Activated T-helper 1 cell treated with anti-CD3 and anti-CD28 coated beads, Interleukin-2, amount 50 U/mL, for 16 hours (primary cell): ENCODE measurements at places on chromosomes 7 and 10.

- DNase-seq = peak; percentile 64
Observed at GRCh38 chr10:96765406-96766240, 45.3 kb upstream of the PIK3AP1 start.

GRCh38 chr10:114239994-114240345, 916 bp downstream of the VWA2 start:
- DNase-seq = no peak

DNA sequence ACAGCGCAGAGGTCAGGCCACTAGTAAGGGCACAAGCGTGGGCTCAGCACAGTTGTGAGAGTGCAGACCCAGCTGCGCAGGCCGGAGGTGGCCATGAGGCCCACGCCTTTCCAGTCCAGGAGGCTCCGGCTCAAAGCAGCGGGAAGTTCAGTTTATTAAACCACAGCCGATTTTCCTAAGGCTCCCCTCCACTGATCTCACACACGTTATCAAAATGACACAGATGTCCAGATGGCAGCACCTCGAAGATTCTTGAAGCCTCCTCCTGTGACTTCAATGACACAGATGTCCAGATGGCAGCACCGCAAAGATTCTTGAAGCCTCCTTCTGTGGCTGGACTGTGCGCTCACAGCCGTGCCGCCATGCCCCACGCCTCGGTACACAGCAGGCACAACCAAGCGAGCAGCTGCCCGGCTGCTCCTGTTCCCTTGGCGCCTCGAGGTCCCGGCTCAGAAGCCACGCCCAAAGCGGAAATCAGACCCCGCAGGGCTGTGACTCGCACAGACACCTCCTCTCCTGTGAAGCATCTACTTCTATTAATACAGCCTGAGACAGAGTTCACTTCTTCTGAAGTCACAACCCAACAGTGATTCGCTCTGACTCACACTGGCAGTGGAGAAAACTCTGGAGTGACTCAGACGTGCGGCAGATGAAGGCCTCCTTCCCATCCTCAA, 122.7 kb downstream of the MAD1L1 start:
- DNase-seq = no peak

DNA sequence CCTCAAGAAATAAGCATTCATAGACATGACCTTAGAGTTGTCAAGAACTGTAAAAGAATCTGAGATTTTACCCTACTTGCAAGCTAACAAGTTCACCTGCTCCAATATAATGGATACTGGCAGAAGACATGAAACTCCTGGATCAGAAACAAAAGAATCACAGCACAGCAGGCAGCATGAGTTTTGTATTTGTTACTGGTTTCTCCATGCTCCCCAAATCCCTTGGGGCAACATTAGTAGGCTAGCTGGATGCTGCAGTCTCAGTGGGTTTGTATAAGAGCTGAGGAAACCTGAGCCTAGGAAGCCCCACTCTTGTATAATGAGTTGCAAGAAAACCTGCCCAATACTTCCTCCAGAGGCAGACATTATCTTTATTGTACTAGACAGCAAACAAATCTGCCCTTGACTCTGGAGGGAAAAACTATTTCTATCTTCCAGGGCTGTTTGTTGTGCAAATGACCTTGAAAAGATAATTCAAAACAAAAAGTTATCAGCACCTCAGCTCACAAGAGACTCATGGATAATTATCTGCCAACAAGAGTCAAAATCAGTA, 64.8 kb downstream of the ABLIM1 start:
- DNase-seq = no peak

GRCh38 chr7:85750454-85750949, 563.6 kb upstream of the SEMA3D start:
- DNase-seq = no peak

DNA sequence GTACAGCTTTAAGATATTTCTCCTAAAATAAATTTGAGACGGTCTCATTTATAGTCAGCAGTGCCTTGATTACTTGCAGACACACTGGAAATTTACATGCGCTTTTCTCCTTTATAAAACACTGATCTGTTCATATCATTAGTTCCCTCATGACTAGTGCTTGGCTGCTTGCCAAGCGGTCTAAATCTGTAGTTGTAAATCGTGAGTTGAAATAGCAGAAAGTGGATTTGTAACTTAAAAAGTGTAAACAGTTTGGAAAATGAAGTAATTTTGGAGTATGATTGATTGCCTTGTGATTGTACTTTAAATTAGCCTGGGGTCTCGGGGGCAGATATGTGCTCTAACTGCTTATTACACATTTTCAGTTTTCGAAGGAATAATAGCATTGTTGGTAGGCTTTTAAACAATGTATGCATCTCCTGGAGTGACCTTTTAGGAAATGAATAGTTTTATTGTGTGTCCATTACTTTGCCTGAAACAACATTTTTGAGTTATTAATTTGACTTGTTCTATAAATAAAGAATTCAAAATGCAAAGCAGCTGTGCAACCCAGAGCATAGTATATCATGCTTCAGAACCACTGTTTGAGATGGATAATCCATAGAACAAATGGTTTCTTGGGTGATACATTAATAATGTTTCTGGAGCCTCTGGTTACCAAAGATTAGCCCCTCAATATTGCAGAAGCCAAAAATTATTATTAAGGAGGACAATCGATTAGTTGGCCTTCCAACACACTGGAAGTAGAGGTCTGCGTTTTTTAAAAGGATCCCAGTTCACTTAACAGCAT, 73.3 kb downstream of the ARID5B start:
- DNase-seq = no peak

DNA sequence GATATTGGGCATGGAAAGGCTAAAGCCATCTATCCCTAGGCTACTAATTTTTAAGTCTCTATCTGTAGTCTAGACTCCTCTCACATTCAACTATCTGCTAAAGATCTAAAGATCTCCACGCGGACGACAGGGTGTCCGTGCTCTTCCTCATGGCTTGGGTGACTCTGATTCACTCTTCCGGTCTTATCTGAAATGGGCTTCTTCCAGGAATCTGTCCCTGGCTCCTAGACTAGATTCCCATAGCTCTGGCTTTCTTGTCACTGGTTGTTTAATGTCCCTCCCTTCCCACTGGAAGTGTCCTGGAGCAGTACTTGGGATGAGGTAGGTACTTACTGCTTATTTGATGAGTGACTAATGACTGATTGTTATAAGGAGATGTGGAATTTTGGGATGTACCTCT, 62.0 kb upstream of the PODXL start:
- no peak for DNase-seq

DNA sequence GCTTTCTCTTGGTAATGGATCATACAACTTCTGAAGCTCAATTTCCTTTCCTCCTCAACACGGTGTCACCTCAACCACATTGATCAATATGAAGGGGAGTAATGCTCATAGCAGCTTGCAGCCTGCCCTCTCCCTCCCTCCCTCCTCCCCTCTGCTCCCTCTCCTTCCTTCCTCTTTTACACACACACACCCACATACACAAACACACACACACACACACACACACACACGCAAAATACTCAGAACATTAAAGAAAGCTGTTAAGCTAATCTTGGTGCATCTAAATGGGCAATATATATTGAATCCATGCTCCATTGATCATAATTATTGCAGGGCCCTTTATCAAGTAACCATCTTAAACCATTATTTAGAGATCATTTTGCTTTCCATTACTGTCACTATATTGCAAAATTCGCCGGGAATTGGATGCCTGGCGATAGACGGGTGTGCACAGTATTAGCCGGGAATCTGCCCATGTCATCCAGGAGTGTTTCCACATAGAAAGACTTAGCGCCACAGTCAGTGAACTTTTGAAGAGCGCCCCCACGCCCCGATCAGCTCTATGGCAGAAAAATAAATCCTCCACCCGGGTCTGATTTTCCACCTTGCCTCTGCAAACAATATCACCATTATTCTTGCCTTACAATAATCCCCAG, 122.0 kb downstream of the PRLHR start:
- DNase-seq = no peak

GRCh38 chr7:33550979-33551378, 354.4 kb upstream of the BMPER start:
- no peak for DNase-seq

GRCh38 chr7:158424011-158424410, 163.6 kb downstream of the PTPRN2 start:
- no peak for DNase-seq

- no peak for DNase-seq
Observed at GRCh38 chr7:123440101-123440548, 94.3 kb downstream of the IQUB start.

GRCh38 chr7:22633286-22633953, 93.6 kb upstream of the IL6 start:
- no peak for DNase-seq

GRCh38 chr7:100829150-100829716, 1.9 kb upstream of the EPHB4 start:
- DNase-seq = no peak

DNA sequence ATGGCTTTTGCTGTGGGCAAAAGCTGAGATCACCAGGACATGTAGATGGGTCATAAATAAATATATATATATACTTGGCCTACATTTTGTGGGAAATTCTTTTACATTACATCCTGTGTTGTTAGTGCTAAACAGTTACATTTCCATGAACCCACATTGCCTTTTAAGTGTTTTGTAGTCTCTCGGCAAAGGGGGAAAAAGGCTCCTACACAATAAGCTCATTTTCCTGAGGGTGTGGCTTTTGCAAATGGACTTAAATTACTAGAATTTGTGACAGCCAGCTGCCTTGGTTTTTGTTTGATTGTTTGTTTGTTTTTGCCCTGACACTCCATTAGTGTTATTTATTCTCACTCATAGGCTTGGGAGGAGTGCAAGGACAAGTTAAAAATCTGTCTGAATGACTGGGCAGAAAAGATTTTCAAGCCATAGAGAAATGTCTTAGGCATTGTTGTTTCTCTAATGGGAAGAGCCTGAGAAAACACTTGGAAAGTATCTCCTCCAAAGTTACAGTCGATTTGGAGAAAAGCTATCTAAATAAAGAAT, 128.8 kb downstream of the DGKB start:
- DNase-seq = no peak

- DNase-seq = no peak
Observed at GRCh38 chr10:15462253-15462897, 91.3 kb upstream of the FAM171A1 start.

DNA sequence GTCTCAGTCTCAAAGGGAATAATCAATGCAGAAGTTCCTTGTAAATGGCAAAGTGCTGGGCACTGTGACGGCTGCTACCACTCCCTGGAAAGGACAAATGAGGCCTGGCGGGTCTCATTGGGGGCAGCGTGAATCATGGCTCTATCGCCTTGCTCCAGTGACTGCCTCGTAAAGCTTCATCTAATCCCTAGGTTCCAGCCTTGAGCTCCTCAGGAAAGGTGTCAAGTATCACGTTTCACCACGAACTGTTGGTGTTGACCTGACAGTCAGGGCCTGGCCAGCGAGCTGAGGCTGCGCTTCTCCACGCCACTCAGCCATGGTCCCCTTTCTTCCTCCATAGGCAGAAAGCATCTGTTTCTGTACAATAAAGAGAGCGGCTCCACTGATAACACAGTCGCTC, 126.7 kb upstream of the ZNF32 start:
- no peak for DNase-seq

DNA sequence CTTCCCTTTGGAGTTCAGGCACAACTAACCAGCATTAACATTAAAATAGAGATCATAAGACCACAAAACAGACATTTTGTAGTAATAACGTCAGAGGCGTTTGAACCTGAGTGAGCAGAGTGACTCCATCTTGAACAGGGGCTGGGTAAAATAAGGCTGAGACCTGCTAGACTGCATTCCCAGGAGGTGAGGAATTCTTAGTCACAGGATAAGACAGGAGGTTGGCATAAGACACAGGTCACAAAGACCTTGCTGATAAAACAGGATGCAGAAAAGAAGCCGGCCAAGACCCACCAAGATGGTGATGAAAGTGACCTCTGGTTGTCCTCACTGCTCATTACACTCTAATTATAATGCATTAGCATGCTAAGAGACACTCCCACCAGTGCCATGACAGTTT, 493.2 kb upstream of the AUTS2 start:
- no peak for DNase-seq

GRCh38 chr7:46972205-46972604, 609.7 kb downstream of the TNS3 start:
- no peak for DNase-seq

- no peak for DNase-seq
Observed at GRCh38 chr7:45092931-45093235, 4.1 kb upstream of the NACAD start.

GRCh38 chr7:117012284-117012683, 59.0 kb downstream of the ST7 start:
- DNase-seq = no peak

GRCh38 chr10:132519382-132520176, 18.0 kb upstream of the INPP5A start:
- DNase-seq = no peak

DNA sequence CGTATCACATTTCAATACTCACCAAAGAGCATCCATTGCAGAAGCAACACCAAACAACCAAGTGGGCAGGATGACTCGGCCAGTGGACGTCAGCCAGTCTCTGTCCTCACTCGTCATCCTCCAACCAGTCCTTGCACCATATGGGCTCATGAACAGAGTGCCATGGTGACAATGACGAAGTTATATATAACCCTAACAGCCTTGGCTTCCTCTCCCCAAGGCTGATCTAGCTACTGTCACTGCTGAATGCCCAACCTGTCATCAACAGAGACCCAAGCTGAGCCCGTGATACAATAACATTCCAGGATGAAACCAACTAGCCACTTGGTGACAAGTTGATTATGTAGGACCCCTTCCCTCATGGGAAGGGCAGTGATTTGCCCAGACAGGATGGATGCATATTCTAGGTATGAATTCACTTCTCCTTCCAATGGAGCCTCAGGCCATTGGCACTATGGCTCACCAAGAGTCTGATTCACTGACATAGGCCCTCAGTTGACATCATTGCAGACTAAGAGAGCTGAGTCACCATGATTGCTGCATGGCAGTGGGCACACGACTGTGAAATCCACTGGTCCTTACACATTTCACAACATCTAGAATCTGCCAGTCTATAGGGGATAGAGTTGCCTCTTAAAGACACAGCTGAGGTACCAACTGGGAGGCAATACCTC, 26.3 kb upstream of the PPIF start:
- DNase-seq = no peak

- DNase-seq = no peak
Observed at GRCh38 chr7:151251689-151252560, 3.4 kb upstream of the SMARCD3 start.

DNA sequence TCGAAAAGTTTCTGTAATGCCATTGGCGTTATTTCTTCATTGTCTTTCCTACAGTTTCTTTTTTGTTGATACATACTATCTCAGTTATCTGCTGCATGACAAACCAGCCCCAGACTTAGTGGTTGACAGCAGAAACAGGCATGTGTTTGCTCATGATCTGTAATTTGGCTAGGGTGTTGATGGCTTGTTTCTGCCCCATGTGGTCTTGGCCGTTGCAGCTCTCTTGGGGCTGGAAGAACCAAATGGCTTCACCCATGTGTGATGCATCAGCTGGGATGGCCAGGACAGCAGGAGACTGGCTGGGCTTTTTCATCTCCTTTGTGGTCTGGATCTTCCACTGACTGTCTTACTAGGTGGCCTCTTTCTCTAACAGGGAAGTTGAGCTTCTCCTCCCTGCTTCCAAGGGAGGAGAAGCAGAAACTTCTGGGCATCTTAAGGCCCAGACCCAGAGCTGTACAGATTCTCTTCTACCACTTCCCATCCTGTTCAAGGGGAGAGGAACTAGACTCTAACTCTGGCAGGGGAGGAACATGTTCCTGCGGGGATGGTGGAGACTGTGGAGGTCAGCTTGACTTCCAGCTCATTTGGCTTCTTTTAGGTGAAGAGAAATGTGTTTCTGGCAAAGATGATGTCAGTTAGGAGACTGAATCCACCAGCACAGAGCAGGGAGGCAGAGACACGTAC, 89.3 kb downstream of the FANK1 start:
- DNase-seq = no peak
